Hepatocyte (in vitro differentiated cells): ENCODE measurements at places on chromosomes 7 and 10.
A peak's percentile ranks its signal among the peaks of the same experiment; 100 is the strongest.

DNA sequence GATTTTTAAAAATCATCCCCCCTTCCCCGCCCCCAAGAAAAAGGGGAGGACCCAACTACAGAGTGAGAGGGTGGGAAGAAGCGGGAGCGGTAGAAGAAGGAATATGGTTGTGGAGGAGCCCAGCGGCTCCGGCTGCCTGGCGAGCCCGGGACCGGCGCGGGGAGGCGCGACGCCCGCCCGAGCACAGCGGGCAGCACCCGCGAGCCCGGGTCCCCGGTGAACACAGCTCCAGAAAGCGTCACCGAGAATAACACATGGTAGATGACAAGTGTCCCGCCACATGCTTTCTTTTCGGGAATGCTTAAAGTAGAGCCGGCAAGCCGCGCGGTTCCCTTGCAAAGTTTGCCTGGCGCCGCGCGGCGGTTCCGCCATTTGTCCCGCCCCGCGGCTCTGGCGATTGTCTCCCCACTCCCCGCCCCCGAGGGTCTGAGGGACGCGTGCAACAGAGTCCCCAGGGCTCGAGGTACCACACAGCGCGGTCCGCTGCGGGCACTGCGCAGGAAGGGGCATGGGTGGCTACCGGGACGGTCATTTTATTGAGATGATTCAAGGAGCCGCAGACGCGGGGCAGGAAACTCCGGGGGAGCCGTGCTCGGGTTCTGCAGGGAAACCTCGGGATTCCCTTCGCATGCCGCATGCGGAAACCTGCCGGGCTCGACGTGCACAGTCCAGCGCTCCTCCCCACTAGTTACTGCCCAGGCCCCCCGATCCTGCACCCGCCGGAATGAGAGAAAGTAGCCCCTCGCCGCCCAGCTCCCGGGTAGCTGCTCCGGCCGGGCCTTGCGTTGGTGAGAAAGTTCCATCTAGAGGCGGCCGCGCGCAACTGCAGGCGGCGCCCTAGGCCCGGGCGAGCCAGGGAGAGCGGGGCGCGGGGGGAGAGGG lies 781 bp upstream of the GRM8 start:
- DNase-seq = peak; percentile 83

DNA sequence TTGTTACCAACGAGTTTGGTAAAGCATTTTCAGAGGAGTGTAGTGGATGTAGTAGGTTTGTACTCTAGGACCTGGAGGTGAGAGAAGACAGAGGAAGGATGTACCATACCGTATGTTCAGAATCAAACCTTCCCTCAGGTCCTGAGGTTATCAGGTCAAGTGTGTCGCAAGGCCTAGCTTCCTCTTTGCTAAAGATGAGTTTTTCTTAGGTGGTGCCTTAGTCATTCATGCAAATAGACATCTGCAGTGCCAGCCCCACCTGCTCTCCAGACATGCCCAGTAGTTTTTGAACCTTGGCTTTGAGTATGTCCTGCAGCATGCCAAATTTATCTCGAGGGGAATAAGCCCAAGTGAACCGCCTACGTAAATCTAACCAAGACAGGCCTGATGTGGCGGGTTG lies 71.3 kb downstream of the HDAC9 start:
- DNase-seq = no peak

GRCh38 chr10:119131512-119132240 lies 27.8 kb downstream of the DENND10 start:
- DNase-seq = no peak

GRCh38 chr10:64112701-64113355 lies 591.6 kb downstream of the REEP3 start:
- no peak for DNase-seq

DNA sequence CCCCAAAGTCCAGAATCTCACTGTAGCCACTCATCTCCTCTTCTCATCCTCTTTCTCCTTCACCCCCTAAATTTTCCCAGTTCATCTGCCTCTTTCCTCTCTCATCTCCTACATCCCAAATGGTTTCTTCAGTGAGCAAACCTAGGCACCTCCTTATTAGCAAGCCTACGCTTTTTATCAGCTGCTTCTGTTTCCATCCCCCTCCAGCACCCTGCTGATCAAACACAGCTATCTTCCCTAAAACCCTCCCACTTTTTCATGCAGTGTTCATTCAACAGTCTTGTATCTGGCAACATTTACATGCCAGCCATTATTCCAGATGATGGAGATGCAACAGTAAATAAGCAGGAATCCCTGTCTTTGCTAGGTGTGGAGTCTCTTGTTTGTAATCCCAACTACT lies 3.3 kb upstream of the ABRAXAS2 start:
- DNase-seq = no peak

DNA sequence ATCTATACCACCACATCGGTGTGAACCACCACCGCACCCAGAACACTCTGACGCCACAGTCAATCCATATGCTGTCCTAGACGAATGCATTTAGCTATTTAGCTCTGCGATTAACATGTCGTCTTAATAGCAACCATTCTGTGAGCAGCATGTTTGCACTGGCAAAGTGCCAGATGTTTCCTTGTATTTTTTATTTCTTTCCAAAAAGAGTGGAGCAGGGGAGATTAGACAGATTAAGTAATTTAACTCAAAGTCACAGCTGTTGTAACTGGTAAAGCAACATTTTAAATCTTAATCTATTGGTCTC lies 57.0 kb upstream of the ARL4A start:
- no peak for DNase-seq

- DNase-seq = no peak
Observed at GRCh38 chr7:134936893-134937510, 49.3 kb upstream of the AGBL3 start.

DNA sequence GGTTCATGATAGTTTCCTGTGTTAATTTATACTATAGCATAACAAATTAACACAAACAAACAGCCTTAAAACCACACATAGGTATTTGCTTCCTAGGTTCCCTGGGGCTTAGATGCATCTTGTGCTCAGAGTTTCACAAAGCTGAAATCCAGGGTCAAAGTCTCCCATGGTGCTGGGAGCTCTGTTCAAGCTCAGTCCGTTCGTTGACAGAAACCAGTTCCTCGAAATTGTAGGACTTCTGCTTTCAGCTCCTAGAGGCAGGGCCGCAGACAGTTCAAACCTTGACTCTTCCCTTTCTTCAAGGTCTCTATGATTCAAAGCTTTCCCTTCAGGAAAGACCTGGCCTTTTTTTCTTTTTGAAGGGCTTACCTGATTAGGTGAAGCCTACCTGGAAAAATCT lies 90.5 kb downstream of the VSTM2A start:
- peak; percentile 52 for DNase-seq

- DNase-seq = no peak
Observed at GRCh38 chr7:33554046-33554445, 351.3 kb upstream of the BMPER start.

- DNase-seq = no peak
Observed at GRCh38 chr10:50271564-50272250, 20.4 kb upstream of the ASAH2 start.

- DNase-seq = no peak
Observed at GRCh38 chr7:99104631-99105030, 39.3 kb downstream of the SMURF1 start.

DNA sequence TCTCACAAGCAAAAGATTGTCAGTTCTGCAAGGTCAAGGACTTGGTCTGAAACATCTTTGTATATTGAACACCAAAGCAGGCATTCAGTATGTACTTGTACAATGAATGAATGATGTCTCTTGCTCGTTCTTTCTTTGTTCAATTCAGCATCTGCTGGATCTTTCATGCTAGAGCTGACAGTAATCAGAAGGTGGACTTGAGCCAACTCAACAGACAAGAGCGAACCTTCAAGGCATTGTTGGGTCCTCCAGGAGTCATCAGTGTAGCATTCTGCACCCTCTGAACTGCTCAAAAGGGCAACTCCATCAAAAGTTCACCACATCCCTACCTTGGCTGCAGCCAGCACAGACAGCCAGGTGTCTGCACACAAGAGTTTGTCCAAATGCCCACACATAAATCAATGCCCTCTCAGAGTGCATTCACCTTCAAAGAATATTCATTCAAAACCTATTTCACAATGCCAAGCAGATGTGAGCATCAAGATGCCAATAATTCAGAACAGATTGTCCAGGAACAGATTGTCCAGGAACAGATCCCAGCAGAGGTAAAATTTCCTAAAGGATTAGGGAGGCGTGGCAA lies 386.7 kb downstream of the CALN1 start:
- no peak for DNase-seq

DNA sequence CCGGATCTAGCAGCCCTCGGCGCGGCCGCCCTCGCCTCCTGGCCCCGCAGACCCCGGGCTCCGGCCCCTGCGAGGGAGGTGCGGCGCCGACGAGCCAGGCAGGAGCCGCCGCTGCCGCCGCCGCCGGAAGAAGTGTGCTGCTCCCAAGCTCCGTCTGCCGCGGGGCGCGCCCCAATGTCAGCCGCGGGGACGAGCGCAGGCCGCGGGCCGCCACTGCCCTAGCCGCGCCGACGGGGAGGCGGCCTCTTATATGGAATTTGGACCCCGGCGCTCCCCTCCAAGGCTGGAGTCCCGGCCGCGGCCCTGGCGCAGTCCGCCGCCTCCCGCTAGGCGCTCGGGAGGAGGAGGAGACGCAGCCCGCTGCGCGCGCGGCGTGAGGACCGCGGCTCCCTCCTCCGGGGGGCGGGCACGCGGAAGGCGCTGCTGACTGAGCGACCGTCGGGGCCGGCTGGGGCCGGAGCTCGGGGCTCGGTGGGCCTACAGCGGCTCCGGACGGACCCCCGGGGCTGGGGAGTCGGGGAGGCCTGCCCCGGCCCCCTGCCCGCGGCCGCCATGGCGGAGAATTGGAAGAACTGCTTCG lies at the start of gene TRIM8:
Gene TRIM8, plus strand, starts transcription at position 414 of the 580 bp plus-strand sequence. Its CDS starts 139 bp downstream, at position 553.
- DNase-seq = peak; percentile 84

DNA sequence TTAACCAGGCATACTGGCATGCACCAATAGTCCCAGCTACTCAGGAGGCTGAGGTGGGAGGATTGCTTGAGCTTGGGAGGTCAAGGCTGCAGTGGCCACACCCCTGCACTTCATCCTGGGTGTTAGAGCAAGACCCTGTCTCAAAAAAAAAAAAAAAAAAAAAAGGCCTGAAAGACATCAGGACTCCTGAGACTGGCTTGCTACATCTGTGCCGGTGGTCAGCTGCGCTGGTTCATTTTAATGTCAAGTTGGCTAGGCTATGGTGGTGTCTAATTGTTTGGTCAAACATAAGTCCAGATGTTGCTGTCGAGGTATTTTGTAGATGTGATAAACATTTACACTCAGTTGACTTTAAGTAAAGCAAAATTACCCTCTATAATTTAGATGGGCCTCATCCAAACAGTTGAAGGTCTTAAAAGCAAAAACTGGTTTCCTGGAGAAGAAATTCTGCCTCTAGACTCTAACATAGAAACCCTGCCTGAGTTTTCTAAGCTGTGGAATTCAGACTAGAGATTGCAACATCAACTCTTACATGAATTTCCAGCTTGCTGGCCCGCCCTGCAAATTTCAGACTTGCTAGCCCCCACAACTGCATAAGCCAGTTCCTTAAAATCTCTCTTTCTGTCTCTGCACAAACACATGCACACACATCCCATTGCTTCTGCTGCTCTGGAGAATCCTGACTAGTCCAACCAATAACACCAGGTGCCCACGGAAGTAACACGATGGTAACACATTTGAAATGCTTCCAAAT lies 18.2 kb downstream of the MYOF start:
- DNase-seq = no peak

DNA sequence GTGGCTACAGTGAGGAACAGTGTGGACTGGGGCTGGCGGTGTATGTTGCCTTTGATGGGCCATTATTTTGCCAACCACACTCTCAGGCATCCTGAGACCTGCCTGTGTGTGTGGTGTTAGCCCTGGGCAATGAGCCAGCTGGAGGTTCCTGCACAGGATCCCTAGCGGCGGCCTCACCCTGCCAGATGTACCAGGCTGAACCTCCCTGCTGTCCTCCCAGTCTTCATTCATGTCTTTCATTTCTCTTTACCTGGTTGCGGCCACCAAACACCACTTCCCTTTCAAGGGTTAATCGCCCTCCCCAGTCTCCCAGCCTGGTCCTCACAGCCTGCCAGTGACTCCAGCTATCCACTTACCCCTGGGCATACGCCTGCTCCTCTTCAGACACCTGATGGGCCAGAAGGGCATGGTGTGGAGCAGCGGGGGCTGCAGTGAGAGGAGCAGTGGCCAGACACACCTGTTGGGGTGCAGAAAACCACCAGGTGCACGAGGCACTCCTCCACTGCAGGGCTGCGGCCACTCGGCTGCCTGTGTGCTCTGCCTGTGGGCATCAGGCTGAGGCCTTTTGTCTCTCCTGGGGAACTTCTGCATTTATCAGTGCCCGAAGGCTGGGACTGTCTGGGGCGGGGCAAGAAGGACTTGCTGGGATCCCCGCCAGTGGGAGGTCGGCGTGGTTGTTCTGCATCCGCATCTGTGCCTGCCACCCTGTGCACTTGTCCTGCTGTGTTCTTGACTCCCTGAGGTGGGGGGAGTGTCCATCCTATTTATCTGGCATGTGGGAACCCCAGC lies 111.6 kb downstream of the ARHGAP22 start:
- DNase-seq = no peak

DNA sequence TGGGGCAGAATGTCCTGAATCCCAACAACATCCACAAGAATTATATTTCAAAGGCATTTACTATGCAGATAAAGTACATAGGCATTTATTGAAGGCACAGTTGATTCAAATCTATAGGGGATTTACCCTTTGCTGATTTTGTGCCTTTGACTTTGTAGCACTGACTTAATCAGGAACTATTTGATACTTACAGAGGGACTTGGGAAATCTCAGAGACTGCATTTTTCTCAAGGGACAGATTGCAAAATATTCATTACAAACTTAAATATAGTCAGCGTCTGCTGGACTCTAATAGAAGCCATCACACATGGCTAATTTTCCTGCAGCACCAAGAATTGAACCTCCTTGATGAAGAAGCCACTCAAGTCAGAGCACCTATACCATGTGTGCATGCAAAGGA lies 44.9 kb downstream of the FAS start:
- DNase-seq = no peak

DNA sequence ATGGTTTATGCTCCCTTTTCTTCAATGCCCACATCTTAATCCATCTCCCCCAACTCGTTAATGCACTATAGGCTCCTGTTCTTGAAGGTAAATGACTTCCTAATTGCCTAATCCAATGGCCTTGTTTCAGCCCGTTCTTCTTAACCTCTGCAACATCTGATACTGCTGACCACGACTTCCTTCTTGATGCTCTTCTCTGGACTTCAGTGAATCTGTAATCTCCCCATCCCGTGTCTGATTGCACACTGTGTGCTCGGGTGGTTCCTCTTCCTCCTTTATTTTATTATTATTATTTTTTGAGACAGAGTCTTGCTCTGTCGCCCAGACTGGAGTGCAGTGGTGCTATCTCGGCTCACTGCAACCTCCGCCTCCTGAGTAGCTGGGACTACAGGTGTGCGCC lies 58.9 kb downstream of the HIPK2 start:
- no peak for DNase-seq

GRCh38 chr10:84088626-84089025 lies 50.7 kb upstream of the GHITM start:
- DNase-seq = no peak

GRCh38 chr10:131591936-131592335 lies 280.4 kb upstream of the TCERG1L start:
- DNase-seq = no peak

- no peak for DNase-seq
Observed at GRCh38 chr7:119720541-119720940, 552.4 kb upstream of the KCND2 start.
